GM23248 (cell line): ENCODE measurements at places on chromosomes 12 and 14. TPM values are rescaled to one million over a fixed set of nuclear protein-coding genes. Genes with fewer than 3 reads are reported as not detected.

- no peak for DNase-seq
Observed at GRCh38 chr14:47919334-47919846, 244.0 kb upstream of the MDGA2 start.

- no peak for DNase-seq
Observed at GRCh38 chr12:57852620-57853500, 6.3 kb upstream of the CTDSP2 start.

The FOXG1 gene
- not detected in 2 replicates for total RNA-seq

DNA sequence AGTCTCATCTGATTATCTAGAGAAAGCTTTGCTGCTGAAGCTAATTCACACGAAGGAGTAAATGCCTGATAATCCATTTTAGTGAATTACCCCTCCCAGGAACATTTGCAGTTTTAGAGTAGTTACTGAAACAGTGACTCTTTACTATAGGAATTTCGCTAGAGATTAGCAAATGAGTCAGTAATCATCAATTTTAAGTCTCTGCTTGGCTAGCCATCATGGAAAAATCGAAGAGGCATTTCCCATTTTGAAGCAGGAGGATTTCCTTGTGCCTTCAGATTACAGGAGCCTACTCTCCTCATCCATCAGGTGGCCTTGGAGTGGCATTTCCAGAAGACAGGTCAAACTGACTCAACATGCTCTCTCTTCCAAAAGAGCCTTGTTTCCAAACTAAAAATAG, 154.5 kb downstream of the EGLN3 start:
- DNase-seq = peak; percentile 69

GRCh38 chr12:101877806-101878242, 444 bp downstream of the DRAM1 start:
- DNase-seq = peak; percentile 62

The ORAI1 gene
- total RNA-seq = 4.9 and 7.6 TPM in 2 replicates
